NCI-H446 (cell line): ENCODE measurements at places on chromosomes 4 and X.
A peak's percentile ranks its signal among the peaks of the same experiment; 100 is the strongest.

- DNase-seq: no peak
These were observed 105.1 kb upstream of the GRID2 start for GRCh38 chr4:92198711-92199110.

DNA sequence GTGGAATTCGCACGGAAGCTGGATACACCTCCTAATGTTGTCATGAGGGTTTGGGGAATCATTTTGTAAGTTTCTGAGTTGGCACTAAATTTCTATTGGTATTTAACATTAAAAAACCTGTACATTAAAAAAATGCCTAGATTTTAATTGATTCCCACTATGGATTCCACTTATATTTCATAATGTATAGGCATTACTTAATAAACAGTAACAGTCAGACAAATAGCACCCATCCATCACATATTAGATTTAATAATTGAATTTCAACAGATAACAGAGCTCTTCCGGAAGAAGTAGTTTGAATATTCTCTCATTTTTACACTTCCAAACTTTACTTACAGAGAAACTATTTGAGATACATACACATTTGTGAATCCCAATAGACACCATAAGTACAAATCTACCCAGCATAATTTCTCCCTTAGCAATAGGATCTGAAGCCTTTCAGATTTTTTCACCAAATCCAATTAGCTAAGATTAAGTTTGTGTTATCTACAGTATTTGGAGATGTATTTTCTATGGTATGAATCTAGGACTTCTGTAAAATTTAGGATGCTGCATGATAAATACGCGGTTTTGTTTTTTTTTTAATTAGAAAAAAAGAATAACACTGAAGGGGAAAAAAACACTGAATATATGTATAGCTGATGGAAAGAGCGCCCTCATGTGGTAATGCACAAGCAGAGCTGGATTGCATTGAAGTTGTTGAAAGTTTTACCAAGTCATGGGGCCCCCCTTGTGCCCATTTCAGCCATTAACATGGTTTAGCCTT lies 12.2 kb upstream of the ODAM start:
- DNase-seq: no peak

DNA sequence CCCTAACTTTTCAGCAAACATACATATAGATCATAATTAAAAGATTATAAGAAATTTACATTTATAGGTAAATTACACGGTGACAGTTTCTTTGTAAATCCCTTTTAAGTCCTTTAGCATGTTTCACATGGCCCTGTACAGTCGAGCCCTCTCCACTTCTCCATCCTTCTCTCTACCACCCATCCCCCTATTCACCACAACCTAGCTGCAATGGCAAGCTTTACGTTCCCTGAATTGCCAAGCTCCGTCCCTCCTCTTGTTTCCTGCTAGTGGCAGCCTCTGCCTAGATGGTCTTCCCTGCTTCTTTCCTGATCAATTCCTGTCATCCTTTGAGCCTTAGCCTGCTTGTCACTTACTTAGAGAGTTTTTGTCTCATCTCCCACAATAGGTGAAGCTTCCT lies 116.2 kb downstream of the TMA16 start:
- DNase-seq: no peak

GRCh38 chr4:169649545-169650226 lies 29.3 kb downstream of the CLCN3 start:
- DNase-seq: no peak

DNA sequence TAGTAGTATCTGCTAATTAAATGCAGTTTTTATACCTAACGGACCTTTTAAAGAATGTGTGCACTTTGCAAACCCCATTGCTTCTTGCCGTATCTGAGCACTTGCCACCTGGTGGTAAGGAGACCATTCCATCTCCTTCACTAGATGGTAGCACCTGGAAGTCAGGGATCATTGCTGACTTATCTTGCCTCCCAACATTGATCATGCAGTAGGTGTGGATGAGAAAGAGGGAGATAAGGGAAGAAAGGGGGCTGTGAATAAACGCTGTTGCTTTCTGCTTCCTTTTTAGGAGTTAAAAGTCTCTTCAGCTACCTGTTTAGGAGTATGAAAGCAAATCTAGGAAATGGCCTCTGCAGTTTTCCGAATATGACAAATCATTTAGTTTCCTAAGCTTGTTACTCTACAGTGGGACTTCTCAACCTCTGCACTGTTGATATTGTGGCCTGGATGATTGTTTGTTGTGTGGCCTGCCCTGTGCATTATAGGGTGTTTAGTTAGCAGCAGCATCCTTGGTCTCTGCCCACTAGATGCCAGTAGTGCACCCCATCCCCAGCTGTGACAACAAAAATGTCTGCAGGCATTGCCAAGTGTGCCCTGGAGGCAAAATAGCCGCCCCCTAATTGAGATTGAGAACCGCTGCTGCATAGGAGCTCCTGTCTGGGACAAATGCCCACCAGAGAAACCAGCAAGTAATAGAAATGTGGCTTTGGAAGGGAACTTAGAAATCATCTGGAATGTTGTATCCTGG lies 38.8 kb downstream of the GAB1 start:
- peak; percentile 61 for DNase-seq

GRCh38 chr4:162457071-162457865 lies 293.5 kb upstream of the FSTL5 start:
- no peak for DNase-seq

DNA sequence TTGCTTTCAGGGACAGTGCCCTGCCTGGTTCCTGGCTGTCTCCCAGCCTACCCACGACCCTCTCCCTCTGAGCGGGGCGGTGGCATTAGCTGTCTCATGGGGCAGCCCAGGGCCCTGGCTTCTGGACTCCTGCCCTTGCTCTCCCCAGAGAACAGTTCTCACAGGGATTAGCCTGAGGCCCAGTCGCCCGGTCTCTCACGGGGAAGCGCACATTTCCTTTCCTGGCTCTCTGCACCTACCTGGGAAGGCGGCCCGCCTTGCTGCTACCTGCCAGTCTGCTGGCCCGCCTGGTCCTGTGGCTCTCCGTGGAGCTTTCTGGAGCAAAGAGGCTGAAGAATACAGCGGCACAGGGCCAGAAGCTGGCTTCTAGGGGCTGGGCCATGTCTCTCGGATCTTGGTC lies 128.4 kb downstream of the FHDC1 start:
- no peak for DNase-seq

- no peak for DNase-seq
These were observed 524.3 kb upstream of the GALNTL6 start for GRCh38 chr4:171288816-171289432.

GRCh38 chr4:33073811-33074210 lies 2353.6 kb downstream of the PCDH7 start:
- DNase-seq: no peak

DNA sequence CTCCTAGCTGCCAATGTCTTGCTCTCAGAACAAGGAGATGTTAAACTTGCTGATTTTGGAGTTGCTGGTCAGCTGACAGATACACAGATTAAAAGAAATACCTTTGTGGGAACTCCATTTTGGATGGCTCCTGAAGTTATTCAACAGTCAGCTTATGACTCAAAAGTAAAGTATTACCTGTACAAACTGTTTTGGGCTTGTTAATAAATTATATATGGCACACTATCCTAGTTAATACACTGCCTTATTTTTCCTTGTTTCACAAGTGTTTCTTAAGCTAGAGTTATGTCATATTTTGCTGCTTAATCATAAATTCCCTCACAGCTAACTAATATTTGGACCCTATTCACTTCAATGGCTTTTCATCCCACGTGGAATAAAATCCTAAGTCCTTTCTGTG lies 45.3 kb downstream of the STK26 start:
- DNase-seq: no peak

- no peak for DNase-seq
These were observed 717.0 kb downstream of the CCSER1 start for GRCh38 chr4:90844241-90844640.

DNA sequence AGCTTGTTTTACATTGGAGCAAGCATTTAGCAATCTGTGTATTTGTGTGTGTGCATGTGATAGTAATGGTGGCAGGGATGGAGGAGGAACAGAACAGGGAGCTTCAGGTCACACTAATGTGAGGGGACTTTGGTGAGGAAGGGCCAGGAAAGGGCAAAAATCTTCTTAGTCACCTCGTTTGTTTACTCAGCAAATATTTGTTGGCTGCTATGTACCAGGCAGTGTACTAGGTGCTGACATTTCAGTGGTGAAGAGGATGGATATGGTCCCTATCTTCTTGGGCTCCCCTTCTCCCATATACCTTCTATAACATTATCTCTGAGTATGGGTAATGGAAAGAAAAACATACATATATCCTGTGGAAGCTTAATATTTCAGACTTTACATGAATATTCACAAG lies 48.5 kb upstream of the HDAC8 start:
- DNase-seq: no peak

DNA sequence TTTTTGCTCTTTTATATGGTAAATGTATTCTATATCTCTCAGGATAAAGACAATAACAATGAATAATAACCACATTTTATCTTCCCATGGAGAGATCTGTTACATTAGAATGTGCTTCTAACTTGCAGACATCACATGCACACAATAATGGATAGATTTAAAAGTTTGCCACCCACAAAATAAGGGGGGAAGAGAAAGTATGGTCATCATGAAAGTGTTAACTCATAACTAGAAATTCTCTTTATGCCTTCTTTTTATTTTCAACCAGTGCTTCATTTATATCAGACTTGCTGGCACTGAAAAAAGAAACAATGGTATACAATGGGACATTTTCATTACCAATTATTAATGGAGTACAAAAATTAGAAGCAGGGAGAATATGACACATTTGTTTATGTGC lies 470.0 kb downstream of the FAT4 start:
- no peak for DNase-seq

- DNase-seq: no peak
These were observed 123.7 kb upstream of the TLR3 start for GRCh38 chr4:185945252-185945651.

DNA sequence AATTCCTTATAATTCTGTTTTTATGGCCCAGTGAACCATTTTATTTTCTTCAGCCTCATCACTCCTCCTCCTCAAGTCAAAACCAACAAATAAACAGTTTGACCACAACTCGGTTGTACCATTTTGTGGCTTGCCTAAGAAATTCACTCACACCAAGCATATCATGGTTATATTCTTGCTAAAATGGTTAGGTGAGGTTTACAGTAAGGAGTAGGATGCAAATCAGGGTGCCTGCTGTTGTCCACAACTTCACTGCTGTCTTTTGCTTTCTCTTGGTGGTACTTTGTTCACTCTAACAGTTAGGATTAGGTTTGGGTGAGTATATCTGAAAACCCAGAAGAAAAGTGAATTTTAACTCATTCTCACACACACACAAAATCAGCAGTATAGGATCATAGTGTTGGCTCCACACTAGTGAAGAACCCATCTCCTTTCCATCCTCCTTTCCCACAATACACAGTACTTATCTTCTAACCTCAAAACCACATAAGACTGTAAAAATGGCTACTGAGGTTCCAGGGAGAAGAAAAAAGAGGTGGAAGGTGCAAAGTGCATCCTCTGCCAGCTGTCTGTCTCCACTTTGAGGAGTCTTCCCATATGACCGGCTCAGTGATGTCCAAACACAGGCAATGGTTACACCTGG lies 368.8 kb downstream of the STPG2 start:
- no peak for DNase-seq
